ENCODE measurements at places on chromosomes 6 and 20. TPM values are rescaled to one million over a fixed set of nuclear protein-coding genes. Genes with fewer than 3 reads are reported as not detected.

PCK1 gene
- total RNA-seq = not detected

DNA sequence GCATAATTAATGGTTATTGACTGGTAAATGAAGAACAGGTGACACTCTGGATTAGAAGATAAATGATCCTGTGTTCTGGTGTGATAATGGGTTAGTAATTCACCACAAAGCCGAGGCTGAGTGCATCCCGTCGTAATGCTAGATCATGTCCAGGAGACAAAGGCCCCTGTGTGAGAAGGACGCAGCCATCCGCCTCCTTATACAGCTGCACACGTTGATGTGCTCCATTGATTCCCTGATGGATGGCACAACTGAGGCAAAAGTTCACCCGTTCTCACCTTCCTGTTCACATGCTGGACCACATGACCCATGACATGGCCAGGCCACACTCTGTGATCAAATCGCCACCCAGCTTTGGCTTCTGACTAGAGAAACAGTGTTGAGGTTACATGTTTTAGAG lies 136.1 kb downstream of the FOXC1 start:
- DNase-seq = no peak

GRCh38 chr6:67766057-67766456 lies 869.0 kb upstream of the ADGRB3 start:
- DNase-seq = no peak

DNA sequence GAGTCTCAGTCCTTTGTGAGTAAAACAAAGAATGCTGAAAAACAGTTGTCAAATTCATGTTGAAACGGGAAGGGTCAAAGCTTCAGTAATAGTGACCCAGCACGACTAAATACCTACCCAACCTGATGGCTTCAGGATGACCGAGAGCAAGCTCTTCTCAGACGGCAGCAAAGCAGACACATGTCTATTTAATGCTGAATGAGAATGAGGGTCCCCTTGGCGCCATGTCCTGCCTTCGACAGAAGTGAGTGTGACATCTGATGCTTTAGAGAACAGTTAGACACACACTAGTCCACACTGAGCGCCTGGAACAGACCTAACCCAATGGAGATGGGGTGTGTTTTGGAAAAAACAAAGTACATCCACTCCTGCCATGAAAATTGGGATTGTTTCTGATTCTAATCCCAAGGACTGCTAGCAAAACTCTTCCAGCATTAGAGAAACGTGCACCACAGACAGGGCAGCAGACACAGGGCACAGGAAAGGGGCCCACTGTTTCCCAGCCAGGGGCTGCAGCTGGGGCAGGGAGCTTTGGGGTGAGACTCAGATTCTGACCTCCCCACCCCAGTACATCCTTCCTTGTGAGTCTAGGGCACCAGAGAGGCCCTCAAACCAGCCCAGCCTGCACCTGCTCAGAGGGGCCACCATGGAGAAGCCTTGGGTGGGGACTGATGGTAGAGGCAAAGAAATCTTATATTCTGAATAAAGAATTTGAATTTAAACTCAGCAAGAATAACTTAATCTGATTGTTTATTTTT lies 76.5 kb downstream of the C6orf118 start:
- DNase-seq = no peak

- no peak for DNase-seq
Measured at GRCh38 chr6:55734256-55734655, 141.1 kb downstream of the BMP5 start.

DNA sequence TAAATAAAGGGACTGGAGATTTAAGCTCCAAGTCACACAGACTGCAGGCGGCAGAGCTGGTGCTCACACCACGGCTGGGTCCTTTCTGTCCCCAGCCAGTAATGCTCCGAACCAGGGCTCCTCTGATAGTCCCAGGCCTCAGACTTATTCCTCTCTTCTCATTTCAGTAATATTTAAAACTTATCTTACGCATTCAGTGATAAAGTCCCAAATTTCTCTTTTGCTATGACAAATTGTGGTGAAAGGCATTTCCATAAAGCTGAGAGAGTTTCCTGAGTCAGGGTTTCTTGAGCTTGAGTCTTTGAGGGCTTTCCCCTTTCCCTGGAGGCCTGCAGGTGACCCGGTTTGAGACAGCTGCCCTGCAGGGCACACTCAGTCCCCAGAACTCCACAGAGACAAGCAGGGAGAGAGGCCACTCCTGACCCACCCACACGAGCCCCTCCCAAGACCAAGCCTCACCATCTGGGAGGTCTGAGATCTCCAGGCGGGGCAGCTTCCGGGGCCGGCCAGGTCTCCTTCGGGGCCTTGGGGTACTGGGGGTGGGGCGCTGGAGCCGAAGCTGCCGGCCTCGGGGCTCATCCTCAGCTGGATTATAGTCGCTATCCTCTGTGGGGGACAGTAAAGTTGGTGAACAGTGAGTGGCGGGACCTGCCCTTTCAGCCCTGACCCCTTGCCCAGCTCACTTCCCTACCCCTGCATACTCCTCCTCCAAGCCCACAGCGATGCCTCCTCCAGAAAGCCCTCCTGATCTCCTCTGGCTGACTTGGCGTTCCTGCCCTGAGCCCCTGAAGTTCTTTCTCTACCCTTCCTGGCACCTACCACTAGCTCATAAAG lies 6.6 kb downstream of the ZNF335 start:
- no peak for DNase-seq

WFDC5 gene
- total RNA-seq = not detected

- no peak for DNase-seq
Measured at GRCh38 chr6:146990284-146990683, 213.9 kb upstream of the STXBP5 start.

MUC22 gene
- not detected for total RNA-seq

DNA sequence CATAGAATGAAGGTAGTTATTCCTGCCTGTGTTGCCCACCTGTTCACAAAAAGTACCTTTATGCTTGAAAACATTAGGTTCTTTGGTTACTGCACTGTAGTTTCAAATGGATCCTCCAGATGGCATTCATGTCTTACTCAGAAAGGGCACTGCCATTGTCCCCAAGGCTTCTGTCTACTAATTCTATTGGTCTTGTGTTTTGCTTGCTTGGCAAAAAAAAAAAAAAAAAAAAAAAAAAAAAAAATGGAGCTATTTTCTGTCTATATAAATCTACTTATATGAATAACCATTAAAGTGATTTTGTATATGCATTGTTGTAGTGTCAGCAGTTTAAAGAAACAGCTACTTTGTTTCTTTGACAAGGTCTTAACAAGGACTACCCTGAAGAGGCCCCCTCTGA lies 12.7 kb upstream of the EFHC1 start:
- no peak for DNase-seq

DNA sequence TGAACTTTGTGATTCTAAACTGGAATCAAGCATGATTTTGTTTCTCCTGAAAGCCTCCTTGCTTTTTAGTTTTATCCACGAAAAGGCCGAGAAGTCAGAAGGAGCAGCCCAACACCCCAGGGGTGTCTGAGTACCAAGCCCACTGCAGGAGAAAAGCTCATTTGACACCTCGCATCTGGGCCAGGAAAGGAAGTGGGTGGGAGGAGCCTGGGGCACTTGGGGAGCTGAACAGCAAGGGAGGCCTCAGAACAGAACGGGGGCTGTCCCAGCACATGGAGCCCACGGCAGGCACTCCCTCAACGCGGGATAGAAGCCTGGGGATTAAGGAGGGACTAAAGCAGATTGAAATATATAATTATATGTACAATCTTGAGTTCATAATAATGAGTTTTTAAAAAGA lies 6.6 kb downstream of the KIF25 start:
- no peak for DNase-seq

ARG1 gene
- total RNA-seq = not detected

- DNase-seq = peak; percentile 25
Measured at GRCh38 chr6:36912586-36912985, 26.8 kb downstream of the C6orf89 start.

DNA sequence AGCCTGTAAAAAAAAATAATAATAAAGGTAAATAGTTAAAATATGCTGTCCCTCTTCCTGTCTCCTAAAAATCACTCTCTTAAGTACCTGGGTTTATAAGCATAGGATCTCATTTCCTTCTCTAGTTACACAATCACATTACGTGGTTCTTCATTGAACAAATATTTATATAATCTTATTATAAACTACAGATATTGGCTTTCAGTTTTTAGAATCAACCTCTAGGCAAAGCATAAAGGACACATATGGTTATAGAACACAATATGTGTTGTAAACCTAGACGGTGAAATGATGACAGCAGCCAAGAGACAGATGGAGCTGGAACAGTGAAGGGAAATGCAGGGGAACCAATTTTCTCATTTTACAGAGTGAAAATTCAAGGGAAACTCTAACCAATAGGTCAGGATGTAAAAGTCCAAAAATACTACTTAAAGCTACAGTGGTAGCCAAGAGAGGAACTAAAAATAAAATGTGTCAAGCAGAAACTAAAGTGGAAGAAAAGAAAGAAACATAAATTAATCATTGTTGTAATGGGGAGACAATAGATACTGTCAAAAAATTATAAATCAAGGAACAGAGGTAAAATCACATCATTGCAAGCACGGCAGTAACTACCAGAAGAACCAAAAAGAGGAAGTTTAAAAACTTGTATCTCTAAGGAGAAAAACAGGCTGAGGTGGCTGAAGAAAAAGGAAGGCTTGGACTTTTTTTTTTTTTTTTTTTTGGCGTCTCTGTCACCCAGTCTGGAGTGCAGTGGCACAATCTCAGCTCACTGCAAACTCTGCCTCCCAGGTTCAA lies 82.8 kb upstream of the CDYL start:
- DNase-seq = no peak

DNA sequence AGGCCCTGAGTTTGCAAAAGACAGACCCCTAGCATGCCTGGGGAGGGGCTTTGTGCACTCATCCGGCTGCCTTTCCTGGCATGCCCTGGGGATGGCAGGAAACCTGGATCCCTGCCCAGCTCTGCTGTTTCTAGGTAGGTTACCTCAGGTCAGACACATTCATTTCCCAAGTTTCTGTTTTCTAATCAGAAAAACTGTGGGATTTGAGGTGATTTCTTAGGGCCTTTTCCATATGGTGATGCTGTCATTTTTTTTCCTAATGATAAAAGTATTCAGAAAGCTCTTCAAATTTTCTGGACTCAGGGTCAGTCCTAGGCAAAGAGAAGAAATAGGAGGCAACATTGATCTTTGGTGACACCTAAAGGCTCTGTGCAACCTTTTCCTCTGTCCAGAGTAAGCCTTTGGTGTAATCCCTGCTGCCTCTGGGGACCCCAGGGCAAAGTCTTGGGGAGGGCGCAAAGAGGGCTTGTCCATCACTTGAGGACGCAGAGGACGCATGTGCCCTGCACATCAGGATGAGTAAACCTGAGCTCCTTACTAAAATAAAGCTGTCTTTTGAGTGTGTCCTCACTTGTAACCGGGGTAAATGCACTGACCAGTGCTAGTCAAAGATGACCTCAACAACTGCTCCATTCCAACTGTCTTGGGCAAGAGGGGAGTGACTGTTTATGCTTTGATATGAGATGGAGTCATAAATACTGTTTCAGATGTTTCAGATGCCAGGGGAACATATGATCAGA lies 13.5 kb upstream of the TRAM2 start:
- DNase-seq = no peak

GRCh38 chr6:163470611-163471010 lies 56.1 kb downstream of the QKI start:
- no peak for DNase-seq

- no peak for DNase-seq
Measured at GRCh38 chr6:150729188-150729748, 129.6 kb downstream of the PLEKHG1 start.

DNA sequence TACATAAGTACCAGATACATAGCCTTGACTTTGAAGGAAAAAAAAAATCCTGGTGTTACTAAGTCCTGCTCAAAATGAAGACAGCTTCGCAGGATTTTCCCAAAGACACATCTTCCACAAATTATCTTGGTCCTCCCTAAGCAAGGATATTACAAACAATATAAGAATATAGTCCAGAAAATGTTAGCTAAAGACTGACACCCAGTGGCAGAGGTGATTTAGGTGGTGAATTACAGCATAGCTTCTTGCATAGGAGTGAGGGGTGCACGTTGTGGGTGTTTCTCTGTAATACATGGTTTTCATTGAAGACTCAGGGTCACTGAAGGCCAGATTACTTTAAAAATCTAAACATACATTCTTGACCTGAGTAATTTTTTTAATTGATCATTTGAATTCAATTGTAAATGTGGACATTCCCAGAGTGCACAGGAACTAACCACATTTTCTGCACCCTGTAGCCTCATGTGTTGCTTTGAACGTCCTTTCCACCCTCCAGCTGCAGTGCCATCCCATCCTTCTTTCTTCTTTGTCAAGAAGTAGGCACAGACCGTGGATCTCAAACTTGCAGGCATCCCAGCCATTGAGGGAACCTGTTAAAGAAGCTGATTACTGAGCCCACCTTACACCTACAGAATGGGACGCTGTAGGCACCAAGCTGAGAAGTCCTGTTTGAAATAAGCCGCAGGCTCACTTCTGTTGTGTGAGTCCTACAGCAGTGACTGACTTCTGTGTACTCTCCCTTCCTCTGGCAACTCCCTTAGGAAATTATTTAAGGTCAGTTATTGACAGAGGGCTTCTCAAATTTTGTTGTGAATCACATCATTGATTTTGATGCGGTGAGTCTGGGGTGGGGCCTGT lies 102.6 kb downstream of the PERP start:
- peak; percentile 46 for DNase-seq

All from CD8-positive, alpha-beta memory T cell (primary cell).